ENCODE measurements at places on chromosomes 1 and 21.
A peak's percentile ranks its signal among the peaks of the same experiment; 100 is the strongest.

DNA sequence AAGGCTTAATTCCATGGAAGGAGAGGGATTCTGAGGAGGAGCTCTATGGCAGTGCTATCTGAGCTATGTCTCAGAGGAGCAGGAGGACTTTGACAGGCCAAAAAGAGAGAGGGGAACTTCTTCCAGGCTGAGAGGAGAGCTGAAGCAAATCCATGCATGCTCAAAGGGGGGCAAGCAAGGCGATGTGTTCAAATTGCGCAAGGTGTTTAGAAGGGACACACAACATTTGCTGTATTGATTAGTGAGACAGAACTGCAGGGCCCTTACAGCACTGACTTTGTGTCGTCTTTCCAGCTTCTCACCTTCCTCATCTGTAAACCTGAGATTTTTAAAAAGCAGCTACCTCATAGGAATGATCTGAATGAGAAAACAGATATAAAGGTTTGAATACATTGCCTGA lies 145.3 kb downstream of the DAB1 start:
- no peak for DNase-seq

DNA sequence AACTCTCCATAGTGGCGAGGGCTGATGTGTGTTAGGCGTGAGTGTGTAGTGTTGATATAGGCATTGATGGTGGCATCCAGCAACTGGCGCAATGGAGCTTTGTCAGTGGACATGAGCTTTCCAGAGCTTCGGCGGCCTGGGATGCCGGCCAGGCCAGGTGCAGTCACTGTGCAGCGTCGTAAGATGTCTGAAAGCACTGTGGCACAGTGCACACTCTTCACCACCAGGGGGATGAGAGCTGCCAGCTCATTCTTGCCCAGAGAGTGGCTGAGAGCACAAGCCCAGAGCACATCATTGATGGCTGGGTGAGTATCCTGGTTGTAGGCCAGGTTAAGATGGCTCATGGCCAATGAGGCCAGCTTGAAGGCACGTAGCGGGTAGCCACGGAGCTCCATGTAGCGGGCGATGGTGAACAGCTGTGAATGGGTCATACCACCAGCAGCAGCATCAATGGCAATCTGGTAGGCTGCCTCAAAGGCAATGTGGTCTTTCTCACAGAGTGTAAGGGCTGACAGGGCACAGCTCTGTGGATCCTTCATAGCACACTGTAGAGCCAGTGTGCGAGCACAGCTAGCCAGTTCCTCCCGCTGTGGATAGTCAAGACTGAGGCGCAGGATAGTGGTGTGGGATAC lies 6.7 kb downstream of the UROD start:
- no peak for DNase-seq

- no peak for DNase-seq
These were observed 222.5 kb upstream of the CACYBP start for GRCh38 chr1:174777262-174777661.

DNA sequence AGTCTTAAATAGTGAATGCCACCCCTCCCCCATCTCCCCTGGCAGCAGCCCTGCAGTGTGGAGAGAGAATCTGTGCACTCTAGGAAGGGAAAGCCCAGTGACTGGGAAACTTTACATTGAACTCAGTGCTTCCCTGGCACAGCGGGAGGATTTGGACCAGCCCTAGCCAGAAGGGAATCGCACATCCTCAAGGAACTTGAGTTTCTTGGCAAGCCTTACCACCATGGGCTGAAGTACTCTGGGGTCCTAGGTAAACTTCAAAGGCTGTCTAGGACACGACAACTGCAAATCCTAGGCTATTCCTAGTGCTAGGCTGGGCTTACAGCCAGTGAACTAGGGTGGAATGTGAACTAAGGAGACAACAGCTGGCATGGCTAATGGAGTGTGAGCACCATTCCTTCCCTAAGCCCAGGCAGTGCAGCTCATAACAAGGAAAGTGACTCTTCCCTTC lies 88.3 kb downstream of the COL24A1 start:
- DNase-seq, result peak; percentile 76

DNA sequence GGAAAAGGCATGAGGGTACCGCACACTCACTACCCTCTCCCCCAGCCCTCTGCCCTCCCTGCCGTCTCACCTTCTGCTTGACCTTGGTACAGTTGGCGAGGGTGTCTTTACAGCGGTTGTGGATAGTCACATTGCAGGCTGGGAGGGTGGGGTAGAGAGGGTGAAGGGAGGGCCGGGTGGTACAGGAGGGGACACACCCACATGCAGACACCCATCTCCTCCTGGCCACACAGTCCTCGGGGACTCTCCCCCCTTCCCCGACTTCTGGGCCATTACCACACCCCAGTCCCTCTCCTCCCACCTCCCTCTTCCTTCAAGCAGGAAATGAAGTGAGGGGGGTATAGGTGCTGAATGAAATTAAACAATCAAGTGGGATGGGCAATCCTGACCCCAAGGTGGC lies 11.6 kb downstream of the ARHGEF2 start:
- no peak for DNase-seq

GRCh38 chr1:42423681-42424080 lies 32.1 kb downstream of the ZMYND12 start:
- peak; percentile 43 for DNase-seq

GRCh38 chr1:173190101-173190936 lies 16.8 kb downstream of the TNFSF4 start:
- DNase-seq, result peak; percentile 90

DNA sequence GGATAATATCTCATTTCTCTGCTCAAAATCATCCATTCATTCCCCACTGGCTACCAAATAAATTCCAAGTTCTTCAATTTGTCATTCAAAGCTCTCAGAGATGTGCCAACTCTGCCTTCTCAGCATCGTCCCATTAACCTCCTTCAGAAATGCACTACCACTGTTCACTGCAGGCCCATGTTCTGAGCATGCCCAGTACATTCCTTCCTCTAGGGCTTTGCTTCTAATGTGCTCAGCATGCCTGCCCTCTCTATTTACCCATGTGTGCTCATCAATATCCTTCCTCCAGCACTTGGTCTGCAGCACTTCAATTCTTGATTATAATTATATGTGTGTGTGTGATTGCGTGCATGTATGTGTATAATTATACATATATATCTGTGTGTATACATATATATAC lies 36.1 kb upstream of the RGS8 start:
- no peak for DNase-seq

GRCh38 chr1:204885790-204886189 lies 15.1 kb downstream of the NFASC start:
- DNase-seq, result no peak

GRCh38 chr1:207896547-207896946 lies 14.4 kb downstream of the CD34 start:
- DNase-seq, result no peak

GRCh38 chr1:153525088-153525728 lies 10.6 kb downstream of the S100A6 start:
- DNase-seq, result peak; percentile 79

- DNase-seq, result peak; percentile 83
These were observed 20.0 kb upstream of the LAMC1 start for GRCh38 chr1:183003203-183003602.

DNA sequence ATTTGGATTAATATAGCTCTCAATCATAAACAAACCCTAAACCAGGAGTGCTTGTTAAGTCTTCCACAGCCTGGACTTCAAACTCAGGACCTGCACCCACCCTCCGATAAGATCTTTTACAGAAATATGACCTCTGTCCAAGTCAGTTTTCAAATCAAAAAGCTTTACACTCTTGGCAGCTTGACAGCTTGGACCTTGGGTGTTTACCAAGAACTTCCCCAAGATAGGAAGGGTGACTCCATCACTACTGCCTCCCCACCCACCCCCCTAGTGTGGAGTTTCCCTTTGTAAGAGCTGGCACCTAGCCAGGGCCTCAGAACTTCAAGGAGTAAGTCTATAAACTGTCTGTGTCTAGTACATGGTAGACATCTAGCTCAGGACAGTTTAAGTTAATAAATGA lies 9.6 kb downstream of the BCAR3 start:
- DNase-seq, result peak; percentile 79

DNA sequence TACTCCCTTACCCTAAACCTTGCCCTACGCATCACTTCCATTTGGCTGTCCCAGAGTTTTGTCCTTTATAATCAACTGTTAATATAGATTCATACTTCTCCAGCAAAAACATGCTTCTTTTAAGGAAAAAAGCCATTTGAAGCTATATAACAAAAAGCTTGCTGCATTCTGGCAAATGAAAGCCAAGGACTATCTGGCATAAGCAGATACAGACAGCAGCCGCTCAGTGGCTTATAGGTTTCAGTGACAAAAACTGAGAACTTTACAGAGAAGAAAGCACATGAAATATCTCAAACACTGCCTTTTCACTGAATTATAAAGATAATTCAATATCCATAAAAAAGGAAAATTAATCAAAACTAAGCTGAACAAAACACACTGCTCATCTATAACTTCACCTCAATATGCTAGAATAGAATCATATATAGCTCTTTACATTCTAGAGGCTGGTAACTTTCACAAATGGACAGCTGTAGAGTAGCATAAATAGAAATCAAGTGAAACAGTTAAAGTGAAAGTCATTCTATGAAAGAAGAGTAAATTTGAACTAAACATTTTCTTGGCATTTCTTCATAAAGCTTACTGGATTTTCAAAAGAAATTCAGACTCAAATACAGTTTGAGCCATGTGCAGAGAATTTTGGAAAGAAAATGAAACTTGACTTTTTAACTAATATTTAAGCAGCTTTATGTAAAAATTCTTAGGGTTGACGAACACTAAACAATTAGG lies 19.6 kb downstream of the CDC42BPA start:
- peak; percentile 58 for DNase-seq

GRCh38 chr1:214856843-214857242 lies 225.7 kb upstream of the KCNK2 start:
- DNase-seq, result no peak

DNA sequence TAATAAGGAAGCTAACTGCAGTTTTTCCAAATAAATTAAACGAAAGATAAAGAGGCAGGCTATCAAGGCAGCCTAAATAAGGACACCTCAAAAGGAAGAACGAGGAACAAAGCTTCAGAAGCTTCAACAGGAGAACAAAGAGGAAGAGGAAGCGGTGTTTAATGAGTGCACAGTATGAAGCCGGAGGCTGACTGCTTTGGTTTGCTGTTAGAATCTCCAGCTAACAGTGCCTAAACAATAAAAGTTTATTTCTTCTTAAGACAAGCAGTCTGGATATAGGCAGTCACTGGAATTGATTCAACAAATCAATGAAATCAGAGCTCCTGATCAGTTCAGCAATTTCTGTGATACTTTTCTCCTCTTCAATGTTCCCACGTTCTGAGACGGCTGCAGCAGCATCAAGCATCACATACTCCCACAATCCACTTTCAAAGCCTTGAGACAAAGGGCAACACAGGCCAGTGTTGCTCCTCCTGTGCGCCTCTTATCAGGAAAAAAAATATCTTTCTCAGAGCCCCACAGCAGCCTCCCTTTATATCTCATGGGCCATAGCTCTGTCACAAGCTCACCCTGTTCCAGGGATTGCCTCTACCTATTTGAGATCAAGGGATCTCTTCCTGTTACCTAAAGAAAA lies 365.6 kb upstream of the ST6GALNAC5 start:
- DNase-seq, result no peak

GRCh38 chr1:52601519-52601918 lies 652 bp upstream of the GPX7 start:
- DNase-seq, result no peak

GRCh38 chr1:88333086-88333695 lies 350.9 kb upstream of the PKN2 start:
- DNase-seq, result no peak

GRCh38 chr1:246753670-246754535 lies 29.7 kb downstream of the SCCPDH start:
- peak; percentile 67 for DNase-seq

DNA sequence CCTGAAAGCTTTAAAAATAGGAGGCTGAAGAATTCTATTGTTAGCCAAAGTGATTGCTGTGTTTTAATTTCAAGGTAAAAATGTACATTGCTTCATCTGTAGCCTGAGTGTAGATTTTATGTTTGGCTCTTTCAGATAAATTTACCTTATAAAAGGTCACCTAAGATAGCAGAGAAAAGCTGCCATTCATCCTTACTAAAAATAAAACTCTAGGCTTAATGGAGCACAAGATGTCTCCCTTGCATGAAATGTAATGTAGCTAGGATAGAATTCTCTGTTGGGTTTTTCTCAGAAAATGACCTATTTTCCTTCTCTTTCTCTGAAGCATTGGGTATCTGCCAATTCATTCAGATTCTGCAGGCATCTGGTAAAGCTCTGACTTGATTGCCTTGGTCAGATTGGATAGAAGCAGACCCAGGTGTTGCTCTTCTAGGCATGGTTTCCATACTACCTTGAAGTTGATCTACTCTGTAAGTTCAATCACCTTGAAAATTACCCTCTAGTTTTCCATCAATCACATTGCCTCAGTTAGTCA lies 176.6 kb upstream of the GORAB start:
- peak; percentile 26 for DNase-seq

DNA sequence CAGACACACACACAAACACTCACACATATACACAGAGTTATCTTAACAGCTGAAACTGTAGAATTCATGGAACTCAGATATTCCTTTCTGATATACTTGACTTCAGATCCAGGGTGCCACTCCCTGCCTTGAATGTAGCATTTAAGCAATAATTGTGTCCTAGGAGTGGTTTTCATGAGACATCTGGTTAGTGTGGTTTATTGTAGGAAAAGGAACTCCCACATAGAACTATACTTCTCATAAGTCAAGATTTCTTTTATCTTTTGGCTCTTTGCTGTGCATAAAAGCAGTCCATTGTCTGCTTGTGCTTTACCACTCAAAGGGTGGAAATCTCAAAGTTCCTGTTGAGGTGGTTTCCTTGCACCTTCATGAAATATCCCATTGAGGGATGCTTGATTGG lies 272.6 kb upstream of the SGIP1 start:
- DNase-seq, result no peak

GRCh38 chr1:46043458-46044017 lies 88.9 kb downstream of the PIK3R3 start:
- no peak for DNase-seq

DNA sequence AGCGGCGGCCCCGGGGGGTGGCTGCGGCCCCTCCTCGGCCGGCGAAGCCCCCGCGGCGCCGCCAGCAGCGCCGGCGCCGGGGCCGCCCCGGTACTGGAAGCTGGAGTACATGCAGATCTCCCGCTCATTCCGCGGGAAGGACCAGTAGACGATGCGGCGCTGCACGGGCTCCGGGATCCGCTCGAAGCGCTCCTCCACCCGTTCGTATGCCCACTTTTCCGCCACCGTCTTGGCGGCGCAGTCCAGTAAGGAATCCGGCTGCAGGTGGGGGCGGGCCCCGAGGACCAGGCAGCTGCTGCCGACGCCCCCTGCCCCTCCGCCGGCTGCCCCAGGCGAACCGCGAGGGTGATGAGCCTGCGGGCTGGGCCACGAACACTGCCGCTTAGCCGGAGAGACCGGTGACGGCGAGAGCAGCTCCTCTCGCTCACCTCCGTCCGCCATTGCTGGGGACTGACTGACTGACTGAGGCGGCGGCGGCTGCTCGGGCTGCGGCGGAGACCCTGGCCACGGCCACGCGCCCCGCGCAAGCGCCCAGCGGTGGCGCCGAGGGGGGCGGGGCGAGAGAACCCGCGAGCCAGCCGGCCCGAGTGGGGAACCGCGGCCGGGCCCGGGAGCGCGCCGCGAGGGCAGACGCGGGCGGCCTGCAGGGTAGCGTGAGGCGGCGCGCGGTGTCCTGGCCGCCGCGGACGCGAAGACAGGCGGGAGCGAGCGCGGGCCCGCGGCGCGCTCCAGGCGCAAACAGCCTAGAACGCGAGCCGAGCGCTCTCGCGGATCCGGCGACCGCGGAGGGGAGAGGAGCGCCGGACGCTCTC lies at the start of gene ZSWIM5:
Gene ZSWIM5 (minus strand): TSS at position 696 of the 812 bp plus-strand sequence. CDS start 255 bp downstream, at position 441.
- peak; percentile 79 for DNase-seq

All from muscle of leg (tissue), 16 donors.